ENCODE measurements at places on chromosomes 1 and 21. TPM values are rescaled to one million over a fixed set of nuclear protein-coding genes. Genes with fewer than 3 reads are reported as not detected.

MARCKSL1 gene
- total RNA-seq: 18.9 TPM

TDRD5 gene
- under 0.01 TPM for total RNA-seq

SERPINC1 gene
- total RNA-seq: 0.12 TPM

CHI3L1 gene
- total RNA-seq: 400 TPM

OVAAL gene
- total RNA-seq: not detected

CFHR1 gene
- 0.25 TPM for total RNA-seq

KLF17 gene
- total RNA-seq: under 0.01 TPM

BGLAP gene
- 0.11 TPM for total RNA-seq

MYOC gene
- 0.25 TPM for total RNA-seq

BEST4 gene
- total RNA-seq: 0.11 TPM

OPTC gene
- not detected for total RNA-seq

TFF2 gene
- total RNA-seq: not detected

NDUFV3 gene
- 27.1 TPM for total RNA-seq

ID3 gene
- total RNA-seq: 34.2 TPM

PDE9A gene
- total RNA-seq: 1.9 TPM

FTCD gene
- total RNA-seq: 1.1 TPM

NUP210L gene
- under 0.01 TPM for total RNA-seq

ALX3 gene
- not detected for total RNA-seq

ADAM30 gene
- total RNA-seq: not detected

LEFTY1 gene
- total RNA-seq: not detected

PODN gene
- 35.1 TPM for total RNA-seq

LEFTY2 gene
- total RNA-seq: not detected

PEX10 gene
- 42.6 TPM for total RNA-seq

LZIC gene
- 33.1 TPM for total RNA-seq

DMBX1 gene
- not detected for total RNA-seq

ENTREP3 gene
- total RNA-seq: 9.6 TPM

OR2AK2 gene
- 0.25 TPM for total RNA-seq

DMRTA2 gene
- total RNA-seq: 0.11 TPM

Data from uterine smooth muscle cell (primary cell).